ENCODE measurements at places on chromosomes 7 and 10.
A peak's percentile ranks its signal among the peaks of the same experiment; 100 is the strongest.

GRCh38 chr10:105967256-105967655, 1197.2 kb downstream of the SORCS1 start:
- no peak for DNase-seq

DNA sequence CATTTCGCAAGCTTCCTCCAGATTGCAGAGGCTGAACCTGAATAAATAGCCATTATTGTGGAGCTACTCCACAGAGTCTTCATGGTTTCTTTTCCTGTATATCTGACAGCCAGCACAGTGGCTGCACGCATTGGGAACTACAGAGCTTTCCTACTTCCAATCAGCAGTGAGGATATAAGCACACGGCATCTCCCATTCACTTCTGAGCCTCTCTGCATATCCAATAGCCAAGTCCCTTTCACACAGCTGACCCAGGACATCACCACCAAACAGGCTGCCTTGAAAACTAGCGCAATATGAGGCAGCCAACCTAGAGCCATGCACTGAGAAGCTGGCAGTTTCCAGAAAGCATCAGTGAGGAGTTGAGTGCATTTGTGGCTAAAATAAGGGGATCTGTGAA, 11.6 kb downstream of the C10orf90 start:
- DNase-seq, result no peak

GRCh38 chr10:126013489-126014281, 117.3 kb downstream of the FANK1 start:
- DNase-seq, result no peak

- no peak for DNase-seq
Measured at GRCh38 chr7:136076954-136077353, 99.8 kb upstream of the MTPN start.

DNA sequence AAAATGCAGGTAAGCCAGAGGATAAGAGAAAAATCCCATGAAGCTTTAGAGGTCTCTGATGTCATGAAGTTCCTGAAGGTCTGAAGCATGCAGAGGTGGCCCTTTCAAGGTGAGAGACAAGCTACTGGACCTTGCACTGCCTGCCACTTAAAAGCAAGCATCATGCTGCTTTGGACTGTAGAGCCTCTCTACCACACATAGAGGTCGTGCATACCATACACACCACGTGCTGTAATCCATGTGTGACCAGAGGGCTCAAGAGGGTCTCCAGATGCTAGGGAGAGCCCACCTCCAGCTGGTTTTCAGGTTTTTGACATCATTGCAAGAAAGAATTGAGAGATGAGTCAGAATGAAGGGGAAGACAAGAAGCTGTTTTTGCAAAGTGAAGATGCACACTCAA, 436.4 kb downstream of the TCERG1L start:
- no peak for DNase-seq

DNA sequence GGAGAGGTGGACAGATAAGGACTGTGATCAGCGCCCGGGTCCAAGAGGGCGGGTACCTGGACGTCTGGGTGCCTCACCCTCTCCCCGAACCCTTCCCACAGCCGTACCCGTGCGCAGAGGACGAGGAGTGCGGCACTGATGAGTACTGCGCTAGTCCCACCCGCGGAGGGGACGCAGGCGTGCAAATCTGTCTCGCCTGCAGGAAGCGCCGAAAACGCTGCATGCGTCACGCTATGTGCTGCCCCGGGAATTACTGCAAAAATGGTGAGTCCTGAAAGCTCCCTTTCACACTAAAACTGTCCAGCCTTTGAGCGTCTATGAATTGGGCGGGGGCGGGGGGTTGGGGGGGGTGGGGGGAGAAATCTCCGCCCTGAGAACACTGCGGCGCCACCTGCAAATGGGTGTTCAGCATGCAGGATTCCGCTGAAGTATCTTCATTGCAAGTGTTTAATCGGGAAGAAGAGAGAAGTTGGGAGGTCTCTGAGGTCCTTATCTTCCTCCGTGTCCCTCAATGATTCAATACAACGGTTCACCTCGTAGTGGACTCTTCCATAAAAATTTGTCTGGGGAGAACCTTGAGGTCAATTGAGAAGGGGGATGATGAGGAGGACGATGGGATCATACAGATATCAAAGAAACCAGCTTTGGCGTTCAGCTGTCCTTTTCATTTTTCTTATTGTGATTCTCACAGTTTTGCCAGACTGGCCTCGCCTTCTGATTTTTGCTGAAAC, 906 bp downstream of the DKK1 start:
- no peak for DNase-seq

GRCh38 chr10:63280386-63280785, 147.3 kb downstream of the NRBF2 start:
- no peak for DNase-seq

GRCh38 chr10:78351809-78352208, 318.1 kb downstream of the RPS24 start:
- DNase-seq, result no peak

GRCh38 chr7:71325151-71325550, 193.2 kb downstream of the GALNT17 start:
- no peak for DNase-seq

DNA sequence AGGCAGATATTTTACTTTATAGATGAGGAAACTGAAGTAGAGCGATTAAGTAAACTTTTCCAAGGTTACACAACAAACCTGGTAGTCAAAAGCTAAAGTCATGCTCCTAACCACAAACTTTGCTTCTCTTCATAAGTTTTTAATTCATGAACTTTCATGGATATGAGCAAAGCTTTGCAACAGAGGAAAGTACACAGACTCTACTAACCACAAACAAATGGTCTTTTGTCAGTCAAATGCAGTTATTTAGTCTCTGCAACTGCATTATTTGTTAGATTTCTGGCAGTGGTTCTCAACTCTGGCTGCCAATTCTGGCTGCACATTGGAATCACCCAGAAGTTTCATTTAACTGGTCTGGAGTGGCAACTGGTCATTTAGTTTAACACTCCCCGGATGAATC, 140.6 kb upstream of the TMEM168 start:
- peak; percentile 61 for DNase-seq

DNA sequence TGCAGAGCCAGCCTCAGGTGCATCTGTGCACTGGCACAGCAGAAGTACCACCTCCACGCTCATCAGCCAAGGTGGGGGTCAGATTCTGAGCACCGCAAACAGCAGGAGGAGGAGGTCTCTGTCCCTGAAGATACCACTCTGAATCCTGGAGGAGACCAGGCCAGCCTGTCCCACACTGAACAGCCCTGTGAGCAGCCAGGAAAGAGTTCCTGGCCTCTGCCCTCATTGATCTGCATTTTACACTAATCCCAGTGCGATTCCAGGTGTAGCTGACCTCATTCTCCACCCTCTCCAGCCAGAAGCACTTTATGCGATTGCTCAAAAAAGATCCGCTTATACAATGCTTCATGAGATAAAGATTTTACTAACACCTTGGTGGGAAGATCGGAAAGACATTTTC, 99.1 kb upstream of the CACUL1 start:
- no peak for DNase-seq

GRCh38 chr10:67780759-67781538, 57.0 kb downstream of the DNAJC12 start:
- no peak for DNase-seq

Measured in hypothalamus (tissue), 51 donors.